ENCODE measurements at places on chromosomes 3 and 15. TPM values are rescaled to one million over a fixed set of nuclear protein-coding genes. Genes with fewer than 3 reads are reported as not detected.

DNA sequence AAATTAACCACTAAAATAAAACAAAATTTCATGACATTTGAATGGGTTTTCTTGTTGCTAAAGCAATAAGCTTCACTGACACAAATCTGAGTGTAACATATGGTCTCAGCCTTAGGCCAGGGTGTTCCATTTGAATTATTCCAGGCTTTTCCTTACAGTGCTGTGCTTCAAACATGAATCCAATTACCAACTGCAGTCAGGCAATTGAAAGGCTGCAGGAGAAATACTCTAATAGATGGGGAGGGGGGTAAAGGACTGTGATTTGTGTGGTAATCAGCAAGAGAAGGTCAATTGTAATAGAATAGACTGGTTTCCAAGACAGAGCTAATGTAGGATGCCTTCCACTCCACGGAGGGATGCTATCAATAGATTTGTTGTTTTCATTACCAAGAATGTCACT lies 466.7 kb downstream of the C3orf38 start:
- no peak for DNase-seq
- H3K4me1 ChIP-seq = no peaks in the 10 kb centered on the region
- H3K36me3 ChIP-seq = no peaks in the 10 kb centered on the region
- no peak overlapping the region for H3K4me3 ChIP-seq
- H3K27me3 ChIP-seq = no peaks in the 10 kb centered on the region

GRCh38 chr3:44334326-44334725 lies 4.2 kb upstream of the TCAIM start:
- H3K36me3 ChIP-seq = no peaks in the 10 kb centered on the region
- no peak overlapping the region for H3K27ac ChIP-seq
- H3K4me1 ChIP-seq = no peaks in the 10 kb centered on the region
- H3K27me3 ChIP-seq = no peaks in the 10 kb centered on the region
- H3K4me3 ChIP-seq = no peak overlapping the region

- H3K36me3 ChIP-seq = peaks cover 29% of the 10 kb centered on the region
- H3K4me1 ChIP-seq = no peaks in the 10 kb centered on the region
- no peak overlapping the region for H3K27ac ChIP-seq
- H3K27me3 ChIP-seq = no peaks in the 10 kb centered on the region
- DNase-seq = no peak
These were observed 21.9 kb downstream of the AAGAB start for GRCh38 chr15:67232591-67232990.

DNA sequence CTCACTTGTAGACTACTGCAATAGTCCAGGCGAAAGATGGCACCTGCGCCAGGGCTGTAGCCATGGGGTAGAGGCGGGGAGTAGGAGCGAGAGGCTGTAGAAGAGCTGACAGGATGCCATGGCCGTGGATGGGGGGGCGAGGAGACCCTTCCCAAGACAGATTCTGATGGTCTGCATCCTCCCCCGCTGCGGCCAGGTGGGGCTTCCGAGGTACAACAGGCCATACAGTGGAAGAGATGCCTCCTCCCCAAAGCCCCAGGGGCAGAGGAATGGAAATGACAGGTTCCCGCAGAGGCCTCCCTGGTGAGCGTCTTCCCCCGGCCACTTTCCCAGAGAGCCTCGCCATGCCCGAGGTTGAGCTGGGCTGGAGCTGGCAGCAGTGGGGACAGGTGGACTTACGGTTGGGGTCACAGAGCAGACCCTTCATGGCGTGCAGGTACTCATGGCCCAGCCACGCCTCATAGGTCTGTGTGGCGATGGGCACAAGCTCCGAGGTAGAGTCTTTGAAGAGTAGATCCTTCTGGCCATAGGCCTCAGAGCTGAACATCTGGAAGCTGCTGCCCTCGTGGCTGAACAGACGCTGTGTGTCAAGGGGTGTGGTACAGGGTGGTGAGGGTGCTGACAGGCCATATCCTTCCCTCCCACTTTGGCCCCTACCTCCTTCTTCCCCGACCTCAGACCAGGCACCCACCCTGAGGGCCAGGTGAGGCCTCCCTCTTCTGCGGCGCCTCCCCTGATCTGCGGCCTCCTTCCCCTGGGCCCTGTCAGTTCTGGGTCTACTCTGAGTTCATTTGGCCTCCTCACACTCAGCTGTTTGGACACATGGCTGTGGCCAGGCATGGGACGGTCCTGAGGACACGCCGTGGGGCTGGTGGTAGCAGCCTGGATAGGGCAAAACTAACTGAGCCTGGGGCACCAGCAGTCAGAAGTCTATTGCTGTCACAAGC lies 13.6 kb downstream of the MELTF start:
- no peak overlapping the region for H3K27ac ChIP-seq
- no peak overlapping the region for H3K4me3 ChIP-seq
- H3K4me1 ChIP-seq = no peaks in the 10 kb centered on the region

DNA sequence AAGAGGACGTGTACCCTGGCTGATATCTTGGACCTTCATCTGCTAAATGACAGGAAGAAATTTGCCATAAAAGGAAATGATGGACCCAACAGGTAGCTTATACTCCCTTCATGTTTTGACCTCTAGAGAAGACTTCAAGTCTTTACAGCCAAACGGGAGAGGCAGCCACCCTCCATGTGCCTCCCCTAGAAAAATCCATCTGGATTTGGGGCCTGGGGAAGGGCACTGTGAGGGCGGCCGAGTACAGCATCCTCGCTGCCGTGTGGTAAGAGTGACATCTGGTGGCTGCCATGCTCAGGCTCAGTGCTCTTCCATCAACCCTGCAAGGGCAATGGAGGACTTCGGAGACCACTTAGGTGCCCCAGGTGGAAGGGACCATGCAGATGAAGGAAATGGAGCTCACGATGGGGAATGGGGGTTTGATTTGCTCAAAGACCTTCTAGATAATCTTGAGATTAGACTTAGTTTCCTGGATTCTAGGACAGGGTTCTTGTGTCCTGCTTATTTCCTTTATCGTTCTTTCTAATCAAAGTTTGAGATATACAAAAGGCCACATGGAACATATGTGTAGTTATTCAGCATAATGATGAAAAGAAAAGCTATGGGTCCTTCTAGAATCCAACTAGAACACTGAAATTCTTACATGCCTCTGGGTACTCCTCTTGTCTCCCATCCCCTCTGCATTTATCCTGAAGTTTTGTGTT lies 44.4 kb downstream of the AQP9 start:
- H3K4me3 ChIP-seq = no peak overlapping the region
- peak; percentile 63 for DNase-seq
- no peak overlapping the region for H3K27ac ChIP-seq

DNA sequence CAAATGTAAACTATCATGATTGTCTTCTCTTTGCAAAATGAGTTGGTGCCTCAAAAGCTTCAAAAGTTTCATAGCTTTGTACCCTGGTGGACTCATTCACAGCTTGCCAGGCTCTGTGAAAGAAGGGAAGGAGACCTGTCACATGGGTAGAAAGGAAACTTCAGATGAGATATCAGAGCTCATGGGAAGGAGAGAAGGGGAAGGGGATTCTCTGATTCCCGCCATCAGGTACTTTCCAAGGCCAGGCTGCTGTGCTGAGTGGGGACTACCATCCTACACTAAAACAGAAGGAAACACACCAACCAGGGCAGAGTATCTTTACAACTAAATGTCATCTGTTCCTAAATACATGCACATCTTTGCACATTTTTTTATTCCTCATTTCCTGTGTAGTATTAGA lies 9.2 kb downstream of the ILDR1 start:
- no peaks in the 10 kb centered on the region for H3K36me3 ChIP-seq
- no peaks in the 10 kb centered on the region for H3K4me1 ChIP-seq
- no peak for DNase-seq
- no peak overlapping the region for H3K4me3 ChIP-seq

GRCh38 chr15:45088801-45089711 lies 24.9 kb downstream of the DUOX2 start:
- no peak overlapping the region for H3K27ac ChIP-seq
- no peak for DNase-seq
- H3K36me3 ChIP-seq = no peaks in the 10 kb centered on the region
- H3K4me3 ChIP-seq = no peak overlapping the region
- no peaks in the 10 kb centered on the region for H3K4me1 ChIP-seq

- no peaks in the 10 kb centered on the region for H3K27me3 ChIP-seq
- peak overlapping the region; percentile 9 for H3K27ac ChIP-seq
- H3K4me1 ChIP-seq = peaks cover 42% of the 10 kb centered on the region
- no peak overlapping the region for H3K4me3 ChIP-seq
- peak; percentile 83 for DNase-seq
These were observed 36.8 kb upstream of the TSPAN3 start for GRCh38 chr15:77107531-77108355.

- no peak overlapping the region for H3K4me3 ChIP-seq
- no peaks in the 10 kb centered on the region for H3K36me3 ChIP-seq
- H3K27me3 ChIP-seq = peaks cover 41% of the 10 kb centered on the region
- H3K4me1 ChIP-seq = no peaks in the 10 kb centered on the region
These were observed 140.9 kb upstream of the IQSEC1 start for GRCh38 chr3:13213911-13214846.

DNA sequence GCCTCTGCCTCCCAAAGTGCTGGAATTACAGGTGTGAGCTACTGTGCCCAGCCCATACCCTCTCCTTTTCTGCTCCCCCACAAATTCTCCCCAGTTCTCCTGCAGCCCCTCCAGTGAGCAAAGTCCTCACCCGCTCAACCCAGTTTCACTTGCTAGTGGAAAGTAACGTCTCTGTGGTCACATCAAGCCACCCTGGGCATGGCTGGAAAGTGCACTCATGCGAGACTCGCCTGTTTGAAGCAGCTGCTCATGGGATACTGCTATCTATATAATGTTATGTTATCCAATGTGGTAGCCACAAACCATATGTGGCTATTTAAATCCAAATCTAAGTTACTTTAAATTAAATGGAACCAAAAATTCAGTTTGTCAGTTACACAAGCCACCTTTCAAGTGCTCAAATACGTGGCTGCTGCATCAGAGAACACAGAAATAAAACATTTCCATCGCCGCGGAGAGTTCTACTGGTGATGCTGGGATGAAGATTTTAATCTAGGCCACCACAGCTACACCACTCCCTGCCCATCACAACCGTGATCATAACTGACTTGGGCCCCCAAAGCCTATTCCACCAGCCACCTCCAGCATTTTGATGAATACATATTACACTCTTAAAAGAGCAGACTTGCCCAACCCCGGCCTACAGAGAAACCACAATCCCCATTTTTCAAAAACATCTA lies 119.4 kb downstream of the LIPC start:
- no peak for DNase-seq
- peak overlapping the region; percentile 66 for H3K27ac ChIP-seq
- peaks cover 52% of the 10 kb centered on the region for H3K4me1 ChIP-seq
- H3K36me3 ChIP-seq = no peaks in the 10 kb centered on the region
- peak overlapping the region; percentile 35 for H3K4me3 ChIP-seq
- H3K27me3 ChIP-seq = no peaks in the 10 kb centered on the region

DNA sequence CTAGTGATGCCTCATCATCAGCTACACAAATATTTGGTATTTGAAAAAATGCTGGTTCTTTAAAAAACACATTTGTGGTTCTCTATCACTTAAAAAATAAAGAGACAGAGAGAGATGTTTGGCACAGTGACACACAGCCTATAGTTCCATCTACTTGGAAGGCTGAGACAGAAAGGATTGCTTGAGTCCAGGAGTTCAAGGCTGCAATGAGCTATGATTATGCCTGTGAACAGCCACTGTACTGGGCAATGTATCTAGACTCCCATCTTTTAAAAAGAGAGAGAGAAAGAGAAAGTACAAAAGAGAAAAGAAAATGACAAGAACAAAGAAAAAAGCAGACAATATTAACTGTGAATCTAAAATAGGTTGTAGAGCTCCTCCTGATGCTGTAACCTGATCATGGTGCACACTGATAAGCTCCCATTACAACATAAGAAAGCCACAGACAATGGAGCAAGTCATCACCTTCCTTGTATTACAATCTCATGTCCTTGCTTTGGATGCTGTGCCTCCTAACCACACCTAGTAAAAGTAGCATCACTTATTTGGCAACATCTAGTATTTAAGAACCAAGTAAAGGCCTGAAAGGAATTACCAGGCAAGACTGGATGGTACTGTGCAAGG lies 31.7 kb upstream of the MAP4 start:
- H3K27me3 ChIP-seq = no peaks in the 10 kb centered on the region
- peaks cover 19% of the 10 kb centered on the region for H3K36me3 ChIP-seq
- no peak overlapping the region for H3K4me3 ChIP-seq
- no peak overlapping the region for H3K27ac ChIP-seq

GRCh38 chr15:44144992-44145391 lies 50.1 kb downstream of the FRMD5 start:
- no peak overlapping the region for H3K4me3 ChIP-seq
- H3K36me3 ChIP-seq = no peaks in the 10 kb centered on the region
- H3K4me1 ChIP-seq = peaks cover 26% of the 10 kb centered on the region
- H3K27me3 ChIP-seq = no peaks in the 10 kb centered on the region

GRCh38 chr3:22231061-22231460 lies 480.1 kb upstream of the ZNF385D start:
- H3K27ac ChIP-seq = no peak overlapping the region
- no peaks in the 10 kb centered on the region for H3K36me3 ChIP-seq
- no peak for DNase-seq
- H3K27me3 ChIP-seq = no peaks in the 10 kb centered on the region

GRCh38 chr3:184382326-184383032 lies 2.6 kb downstream of the CHRD start:
- H3K4me3 ChIP-seq = no peak overlapping the region
- DNase-seq = no peak
- H3K27me3 ChIP-seq = no peaks in the 10 kb centered on the region
- H3K4me1 ChIP-seq = peaks cover 14% of the 10 kb centered on the region
- H3K27ac ChIP-seq = no peak overlapping the region

- H3K36me3 ChIP-seq = no peaks in the 10 kb centered on the region
- no peak overlapping the region for H3K27ac ChIP-seq
- no peak for DNase-seq
These were observed 521.9 kb upstream of the NAALADL2 start for GRCh38 chr3:174337227-174337626.

GRCh38 chr15:90530250-90531051 lies 728 bp downstream of the CRTC3 start:
- peak overlapping the region; percentile 93 for H3K4me3 ChIP-seq
- peak; percentile 53 for DNase-seq
- H3K27me3 ChIP-seq = no peaks in the 10 kb centered on the region
- peaks cover 5% of the 10 kb centered on the region for H3K4me1 ChIP-seq

GRCh38 chr15:25372298-25372697 lies 66.5 kb downstream of the UBE3A start:
- DNase-seq = no peak
- H3K27me3 ChIP-seq = no peaks in the 10 kb centered on the region
- no peak overlapping the region for H3K27ac ChIP-seq
- peaks cover 82% of the 10 kb centered on the region for H3K36me3 ChIP-seq
- no peaks in the 10 kb centered on the region for H3K4me1 ChIP-seq
- no peak overlapping the region for H3K4me3 ChIP-seq

Gene RAB5A
- total RNA-seq = 21.9 TPM

Gene ANKRD63
- total RNA-seq = 0.35 TPM

Gene TRIM71
- total RNA-seq = 0.05 TPM

Gene ALG1L2
- total RNA-seq = 0.46 TPM

Gene CXCR6
- not detected for total RNA-seq

Gene LMLN
- total RNA-seq = 0.73 TPM

Gene TP63
- total RNA-seq = 0.71 TPM

Gene SLC28A2
- not detected for total RNA-seq

Gene PCOLCE2
- total RNA-seq = 12.3 TPM

Gene KLHL6
- total RNA-seq = not detected

Gene SV2B
- not detected for total RNA-seq
